ENCODE measurements at places on chromosomes 1 and 21.

DNA sequence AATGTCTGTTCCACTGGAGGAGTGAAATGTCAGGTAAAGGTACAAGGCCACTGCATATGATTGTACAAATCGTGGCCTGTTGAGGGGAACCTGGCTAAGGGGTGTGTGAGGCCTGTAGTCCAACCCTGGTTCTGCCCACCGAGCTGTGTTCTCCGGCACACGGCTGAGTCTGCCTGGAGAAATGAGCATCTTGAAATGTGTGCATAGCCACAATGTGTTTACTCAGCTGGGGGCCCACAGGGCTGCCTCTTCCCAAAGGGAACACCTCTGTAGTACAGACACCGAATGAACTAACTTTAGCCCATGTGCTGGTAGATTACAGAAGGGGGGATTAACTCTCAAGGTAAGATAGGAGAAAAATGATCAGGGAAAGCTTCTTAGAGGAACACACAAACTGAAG lies 30.2 kb downstream of the AK4 start:
- no peak for DNase-seq

DNA sequence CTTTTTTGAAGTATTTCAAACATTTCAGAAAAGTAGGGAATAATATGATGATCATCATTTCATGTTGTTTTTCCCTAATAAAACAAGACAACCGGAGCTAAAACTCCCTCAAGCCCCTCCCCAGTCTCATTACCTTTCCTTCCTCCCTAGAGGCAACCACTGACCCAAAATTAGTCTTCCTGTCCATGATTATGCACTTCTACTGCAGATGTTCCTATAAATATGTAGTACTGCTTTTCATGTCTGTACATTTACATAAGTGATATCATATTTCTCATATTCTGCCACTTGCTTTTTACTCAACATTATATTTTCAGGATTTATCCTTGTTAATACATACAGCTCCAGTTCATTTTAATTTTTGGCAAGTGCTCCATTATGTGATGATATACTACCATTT lies 58.7 kb upstream of the GOLT1A start:
- DNase-seq = no peak

DNA sequence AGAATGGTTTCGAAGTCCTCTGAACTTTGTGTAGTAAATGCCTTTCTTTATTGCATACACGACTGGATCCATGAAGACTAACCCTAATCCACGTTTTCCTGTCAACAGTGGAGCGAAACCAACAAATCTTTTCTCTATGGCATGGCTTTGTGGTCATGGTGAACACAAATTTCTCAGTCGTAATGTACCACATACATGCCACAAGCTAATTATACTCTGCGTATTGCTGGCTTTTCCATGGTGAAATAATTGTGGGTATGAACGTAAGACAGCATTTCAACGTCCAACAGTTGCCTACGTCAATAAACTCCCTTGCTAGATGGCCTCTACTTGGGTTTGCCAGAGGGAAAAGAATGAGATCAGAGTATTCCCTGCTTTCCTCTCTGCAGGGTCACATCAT lies 27.5 kb downstream of the INTS7 start:
- DNase-seq = no peak

DNA sequence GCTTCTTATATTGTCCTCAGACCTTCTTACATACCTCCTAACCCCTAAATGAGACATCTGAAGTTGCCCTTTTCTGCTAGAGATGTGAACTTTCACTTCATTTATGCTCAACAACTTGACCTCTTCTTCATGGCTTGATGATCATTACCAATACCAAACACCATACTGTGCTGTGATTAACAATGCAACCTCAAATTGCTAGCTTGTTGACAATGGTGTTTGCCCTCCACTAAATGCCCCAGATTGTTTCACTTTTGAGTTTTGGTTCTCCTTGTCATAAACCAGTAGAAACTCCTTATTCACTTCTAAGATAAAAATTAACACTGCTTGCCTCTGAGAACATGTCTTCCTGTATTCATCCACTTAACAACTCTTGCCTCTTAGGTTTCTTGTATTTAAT lies 5.6 kb downstream of the JAK1 start:
- no peak for DNase-seq

GRCh38 chr21:25424048-25424447 lies 183.2 kb downstream of the MRPL39 start:
- no peak for DNase-seq

GRCh38 chr21:46226146-46226545 lies 2.4 kb downstream of the LSS start:
- DNase-seq = no peak

DNA sequence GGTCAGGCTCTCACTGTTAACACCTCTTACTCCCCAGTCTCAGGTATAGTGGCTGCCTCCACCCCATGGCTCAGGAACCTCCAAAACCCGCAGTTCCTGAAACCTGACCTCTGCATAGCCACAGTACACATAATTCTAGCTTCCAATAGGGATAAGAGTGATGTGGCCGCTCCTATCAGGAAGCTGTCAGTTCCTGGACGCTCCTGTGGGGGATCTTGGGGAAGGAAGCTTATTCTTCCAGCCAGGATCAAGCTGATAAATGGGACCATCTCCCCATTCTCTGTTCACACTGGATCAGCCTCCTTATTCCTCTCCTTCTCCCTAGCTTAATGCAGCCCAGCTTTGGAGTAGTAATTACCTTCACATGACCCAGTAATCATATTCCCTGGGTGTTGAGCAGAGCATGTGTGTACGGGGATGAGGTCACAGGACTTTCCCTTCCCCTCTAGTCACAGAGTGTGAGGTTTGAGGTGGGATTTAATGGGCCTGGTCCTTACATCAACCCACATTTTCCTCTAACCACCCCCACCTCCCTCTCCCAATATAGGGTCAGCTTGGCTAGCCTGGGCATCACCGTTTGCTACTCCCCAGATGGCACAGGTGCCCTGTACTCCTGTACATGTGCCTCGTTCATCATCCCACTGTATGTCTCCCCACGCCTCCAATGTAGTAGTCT lies 7.0 kb upstream of the POU3F1 start:
- no peak for DNase-seq

- no peak for DNase-seq
These were observed 29.9 kb upstream of the LYPLAL1 start for GRCh38 chr1:219143735-219144134.

DNA sequence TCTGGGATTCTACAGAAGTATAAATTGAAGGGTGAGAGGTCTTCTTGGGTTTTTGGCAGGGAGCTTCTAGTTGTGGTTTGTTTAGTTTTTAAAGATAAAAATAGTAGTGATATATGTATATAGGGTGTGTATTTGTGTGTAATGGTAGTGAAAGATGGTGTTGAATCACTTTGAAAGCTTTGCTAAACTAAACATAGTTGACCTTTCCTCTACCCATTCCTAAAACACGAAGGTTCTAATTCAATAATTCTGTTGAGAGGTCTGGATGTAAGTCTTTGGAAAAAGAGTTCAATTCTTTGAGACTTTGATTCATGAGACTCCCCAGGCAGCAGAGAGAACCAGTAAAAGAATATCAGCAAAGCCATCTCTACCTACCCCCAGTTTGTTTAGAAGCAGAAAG lies 247.9 kb upstream of the DUSP10 start:
- no peak for DNase-seq

- DNase-seq = no peak
These were observed 119.4 kb upstream of the F3 start for GRCh38 chr1:94660994-94661393.

DNA sequence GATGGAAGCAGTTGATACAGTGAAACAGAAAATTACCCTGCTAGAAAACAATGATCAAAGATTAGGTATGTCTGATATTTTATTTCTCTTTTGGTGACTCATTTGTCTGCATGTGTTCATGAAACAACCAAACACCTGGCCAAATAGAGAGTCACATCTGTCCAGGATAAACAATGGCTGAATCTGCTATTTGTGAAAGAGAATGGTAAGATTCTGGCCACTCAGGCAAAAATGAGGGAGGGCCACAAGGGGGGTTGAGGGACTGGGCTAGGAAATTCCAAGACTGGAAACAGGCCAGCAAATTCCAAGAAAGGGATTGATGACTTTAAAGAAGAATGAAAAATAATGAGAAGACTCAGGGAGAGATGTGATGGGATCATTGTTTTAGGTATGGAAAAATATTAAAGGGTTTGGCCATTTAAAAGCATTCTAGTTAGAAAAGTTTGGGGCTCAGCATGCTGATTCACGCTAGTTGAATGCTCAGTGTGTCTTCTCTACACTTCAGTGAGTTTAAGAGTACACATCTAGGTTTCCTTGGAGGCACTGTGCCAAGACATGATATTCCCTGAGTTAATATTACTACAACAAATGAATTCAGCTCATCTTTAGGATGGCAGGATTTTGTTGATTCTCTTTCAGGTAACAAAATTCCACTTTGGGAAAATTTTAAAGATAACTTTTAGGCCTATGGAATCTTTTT lies 44.9 kb downstream of the TRAF5 start:
- DNase-seq = no peak

DNA sequence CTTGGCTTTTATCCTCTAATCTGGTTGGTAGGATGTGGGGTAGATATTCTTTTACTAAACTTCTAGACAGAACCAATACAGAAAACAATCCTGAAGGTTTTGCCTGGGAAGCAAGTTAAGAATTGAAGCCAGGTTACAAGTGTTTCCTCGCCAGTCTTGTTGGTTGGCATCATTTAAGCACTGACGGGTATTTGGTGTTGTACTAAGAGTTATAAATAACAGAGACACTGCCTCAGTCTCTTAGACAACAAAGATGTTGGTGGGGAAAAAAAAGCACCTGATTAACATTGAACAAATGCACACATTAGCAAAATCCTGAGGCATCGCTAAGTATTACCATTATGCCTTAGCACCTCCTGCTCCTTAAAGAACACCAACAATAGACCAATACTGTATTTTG lies 272.2 kb downstream of the BRINP2 start:
- DNase-seq = no peak

DNA sequence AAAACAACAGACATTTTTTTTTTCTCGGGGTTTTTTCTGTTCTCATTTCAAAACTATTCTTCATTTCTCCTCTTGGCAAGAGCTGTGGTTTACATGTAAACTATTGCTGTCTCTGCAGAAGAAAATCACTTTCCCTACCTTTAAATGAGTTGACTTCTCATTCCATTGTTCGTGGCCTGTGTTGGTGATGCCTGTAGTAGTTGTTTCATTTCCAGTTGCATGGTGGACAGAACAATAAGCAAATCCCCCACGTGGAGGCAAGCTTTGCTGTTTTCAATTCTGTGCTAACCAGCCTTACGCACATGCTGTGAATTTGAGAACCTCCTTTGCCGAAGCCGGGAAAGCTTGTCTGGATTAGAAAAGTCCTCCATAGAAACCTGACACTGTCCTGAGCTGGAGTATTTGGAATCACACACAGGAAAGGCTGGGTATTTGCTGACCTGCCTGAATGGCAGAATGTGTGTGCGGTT lies 26.2 kb upstream of the MAP3K7CL start:
- no peak for DNase-seq

GRCh38 chr1:184469396-184469795 lies 82.6 kb downstream of the C1orf21 start:
- peak; percentile 25 for DNase-seq

- DNase-seq = no peak
These were observed 53.8 kb downstream of the SERBP1 start for GRCh38 chr1:67376381-67376780.

- DNase-seq = no peak
These were observed 30.3 kb downstream of the MAP3K21 start for GRCh38 chr1:233357595-233358397.

GRCh38 chr1:184036517-184036949 lies 995 bp downstream of the COLGALT2 start:
- peak; percentile 28 for DNase-seq

DNA sequence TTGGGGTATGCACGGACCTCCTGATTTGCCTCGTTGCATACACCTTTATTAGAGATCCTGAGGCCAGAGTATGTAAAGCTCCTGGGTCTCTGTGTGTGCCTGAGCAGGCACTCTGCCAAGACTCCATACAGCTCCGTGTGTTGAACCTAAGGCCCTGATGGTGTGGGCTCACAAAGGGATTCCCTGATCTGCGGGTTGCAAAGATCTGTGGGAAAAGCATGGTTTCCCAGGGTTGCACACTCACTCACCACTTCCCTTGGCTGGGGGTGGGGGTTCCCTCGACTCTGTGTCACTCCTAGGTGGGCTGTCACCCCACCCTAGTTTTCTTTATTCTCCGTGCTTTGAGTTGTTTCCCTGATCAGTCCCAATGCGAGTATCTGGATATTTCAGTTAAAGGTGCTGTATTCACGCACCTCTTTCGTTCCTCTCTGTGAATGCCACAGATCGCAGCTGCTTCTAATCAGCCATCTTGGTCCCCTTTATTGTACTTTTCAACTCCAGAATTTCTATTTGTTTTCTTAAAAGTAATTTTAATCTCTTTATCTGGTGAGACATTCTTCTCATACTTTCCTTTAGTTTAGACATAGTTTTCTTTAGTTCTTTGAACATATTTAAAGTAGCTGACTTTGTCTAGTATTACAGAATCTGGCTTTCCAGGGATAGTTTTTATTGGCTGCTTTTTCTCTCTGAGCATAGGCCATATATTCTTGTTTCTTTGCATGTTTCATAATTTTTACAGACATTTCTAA lies 39.0 kb upstream of the F3 start:
- DNase-seq = no peak

- DNase-seq = no peak
These were observed 6.8 kb downstream of the CASQ2 start for GRCh38 chr1:115761601-115762302.

DNA sequence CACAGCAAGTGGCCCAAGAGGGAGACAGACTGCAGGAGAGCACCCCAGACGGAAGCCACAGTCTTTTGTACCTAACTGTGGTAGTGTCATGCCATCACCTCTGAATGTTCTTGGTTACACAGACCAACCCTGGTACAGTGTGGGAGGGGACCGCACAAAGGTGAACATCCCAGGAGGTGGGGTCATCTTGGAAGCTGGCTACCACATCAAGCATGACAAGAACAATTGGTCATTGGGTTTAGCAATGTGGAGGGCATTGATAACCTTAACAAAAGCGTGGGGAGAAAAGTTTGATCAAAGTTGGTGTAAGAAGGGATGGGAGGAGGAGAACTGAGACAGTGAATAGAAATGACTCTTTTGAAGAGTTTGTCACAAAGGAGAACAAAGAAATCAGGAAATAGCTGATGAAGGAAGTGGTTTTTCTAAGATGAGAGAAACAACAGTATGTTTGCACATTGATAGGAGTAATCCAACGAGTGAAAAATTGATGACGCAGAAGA lies 87.1 kb upstream of the CACNA1E start:
- DNase-seq = no peak

DNA sequence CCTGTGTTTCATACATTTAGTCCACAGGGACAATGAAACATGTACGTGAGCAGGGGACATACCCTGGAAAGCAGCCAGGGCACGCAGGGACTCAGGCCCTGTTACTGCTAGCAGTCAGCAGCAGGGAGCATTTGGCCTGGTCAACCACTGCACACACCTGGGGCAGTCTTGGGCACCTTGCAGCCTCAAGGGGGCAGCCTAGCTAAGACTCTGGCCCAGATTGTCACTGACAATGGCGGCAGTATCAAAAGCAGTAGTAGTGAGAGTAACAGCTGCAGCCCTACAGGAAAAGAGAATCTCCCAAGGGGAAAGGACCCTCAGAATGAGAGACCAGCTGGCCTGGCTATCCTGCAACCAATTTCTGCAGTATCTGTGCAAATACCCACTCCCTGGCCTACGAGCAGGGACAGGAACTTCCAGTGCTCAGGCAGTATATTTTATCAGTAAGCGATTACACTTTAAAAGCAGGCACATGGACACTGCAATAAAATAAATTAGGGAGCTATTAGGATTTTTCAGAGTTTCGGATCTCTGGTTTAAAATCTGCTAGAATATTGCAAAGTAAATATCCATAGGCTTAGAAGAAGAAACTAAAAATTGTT lies 475.6 kb downstream of the LTN1 start:
- no peak for DNase-seq
